Activated CD8-positive, alpha-beta T cell treated with anti-CD3 and anti-CD28 coated beads for 36 hours (primary cell): ENCODE measurements at places on chromosomes 12 and 14. TPM values are rescaled to one million over a fixed set of nuclear protein-coding genes. Genes with fewer than 3 reads are reported as not detected.

Gene IL31
- not detected for total RNA-seq

Gene PLD4
- total RNA-seq, result not detected

GRCh38 chr14:65361920-65362319 is 50.6 kb upstream of the FUT8 start:
- no peaks in the 10 kb centered on the region for H3K27me3 ChIP-seq
- H3K36me3 ChIP-seq, result peaks cover 31% of the 10 kb centered on the region
- no peak overlapping the region for H3K4me3 ChIP-seq
- DNase-seq, result no peak
- H3K27ac ChIP-seq, result no peak overlapping the region
- H3K4me1 ChIP-seq, result peaks cover 20% of the 10 kb centered on the region

DNA sequence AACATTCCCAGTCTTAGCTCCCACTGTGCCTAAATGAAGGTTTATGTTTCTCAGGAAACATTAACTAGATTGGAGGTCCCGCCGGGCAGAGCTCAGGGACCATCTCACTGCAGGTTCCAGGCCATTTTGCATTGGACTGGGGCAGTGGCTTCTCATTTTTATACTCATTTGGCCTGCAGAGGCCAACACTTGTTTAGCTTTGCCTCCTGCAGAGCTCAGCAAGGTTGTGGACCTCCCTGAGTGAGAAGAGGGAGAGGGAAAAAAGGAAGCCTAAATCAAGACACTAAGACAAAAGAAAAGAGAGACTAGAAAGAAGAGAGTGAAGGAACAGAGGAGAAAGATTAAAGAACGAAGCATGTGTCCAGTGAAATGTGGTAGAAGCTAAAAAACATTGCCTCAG is 280.3 kb downstream of the AKAP6 start:
- no peaks in the 10 kb centered on the region for H3K4me1 ChIP-seq
- H3K36me3 ChIP-seq, result no peaks in the 10 kb centered on the region

DNA sequence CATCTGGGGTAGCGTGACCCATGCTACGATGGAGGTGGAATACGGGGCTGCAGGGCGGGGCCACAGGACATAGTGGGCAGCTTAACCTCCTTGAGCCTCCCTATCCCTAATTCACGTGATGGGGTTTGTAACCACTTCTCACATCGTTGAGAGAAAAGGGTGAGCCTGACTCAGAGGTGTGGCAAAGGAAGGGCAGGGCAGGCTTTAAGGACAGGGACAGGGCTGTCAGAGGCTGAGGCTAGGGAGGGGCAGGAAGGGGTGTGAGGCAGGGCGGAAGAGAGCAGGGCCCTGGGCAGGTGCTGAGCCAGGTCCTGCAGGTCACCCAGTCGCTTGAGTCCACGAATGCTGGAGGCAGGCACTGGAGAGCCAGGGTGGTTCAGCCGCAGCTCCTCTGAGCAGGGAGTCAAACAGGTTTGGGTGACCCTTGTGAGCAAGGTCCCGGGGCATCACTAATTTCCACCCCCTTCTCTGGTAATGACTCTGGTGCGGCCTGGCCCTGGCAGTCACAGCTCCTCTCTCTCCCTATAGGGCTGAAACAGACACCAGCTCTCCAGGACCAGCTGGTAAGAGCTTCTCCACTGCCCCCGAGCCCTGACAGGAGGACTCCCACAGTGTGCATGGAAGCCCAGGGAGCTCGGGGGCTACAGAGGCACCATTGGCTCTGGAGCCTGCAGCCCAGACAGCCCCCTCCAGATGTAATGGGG is 7.5 kb upstream of the AQP2 start:
- H3K36me3 ChIP-seq, result no peaks in the 10 kb centered on the region
- no peak for DNase-seq
- H3K4me1 ChIP-seq, result peaks cover 25% of the 10 kb centered on the region
- H3K27ac ChIP-seq, result no peak overlapping the region
- no peak overlapping the region for H3K4me3 ChIP-seq

GRCh38 chr12:124792156-124792555 is 71.5 kb downstream of the SCARB1 start:
- peaks cover 21% of the 10 kb centered on the region for H3K36me3 ChIP-seq
- H3K27ac ChIP-seq, result no peak overlapping the region
- no peak for DNase-seq
- H3K4me1 ChIP-seq, result peaks cover 15% of the 10 kb centered on the region

GRCh38 chr12:124632519-124632984 is 65.1 kb upstream of the NCOR2 start:
- H3K4me1 ChIP-seq, result peaks cover 16% of the 10 kb centered on the region
- no peaks in the 10 kb centered on the region for H3K36me3 ChIP-seq
- no peak for DNase-seq
- no peak overlapping the region for H3K4me3 ChIP-seq
